Calu3 (cell line): ENCODE measurements at places on chromosomes 7 and 10. TPM values are rescaled to one million over a fixed set of nuclear protein-coding genes. Genes with fewer than 3 reads are reported as not detected.

- H3K36me3 ChIP-seq = peaks cover 55% of the 10 kb centered on the region
- DNase-seq = peak; percentile 97
- no peaks in the 10 kb centered on the region for H3K27me3 ChIP-seq
- H3K4me1 ChIP-seq = peaks cover 49% of the 10 kb centered on the region
- H3K4me3 ChIP-seq = peak within 1 kb of the TSS; percentile 96
- peak within 1 kb of the TSS; percentile 85 for H3K27ac ChIP-seq
These were observed at the start of gene ZNF775 for GRCh38 chr7:150378853-150379440. Gene ZNF775 (plus strand): TSS chr7:150379330. CDS start chr7:150388471, 9,141 bp downstream.

GRCh38 chr10:63819753-63820329 lies 298.6 kb downstream of the REEP3 start:
- H3K36me3 ChIP-seq = no peaks in the 10 kb centered on the region
- H3K27me3 ChIP-seq = peaks cover 41% of the 10 kb centered on the region
- no peak overlapping the region for H3K4me3 ChIP-seq
- DNase-seq = peak; percentile 84
- no peak overlapping the region for H3K27ac ChIP-seq

DNA sequence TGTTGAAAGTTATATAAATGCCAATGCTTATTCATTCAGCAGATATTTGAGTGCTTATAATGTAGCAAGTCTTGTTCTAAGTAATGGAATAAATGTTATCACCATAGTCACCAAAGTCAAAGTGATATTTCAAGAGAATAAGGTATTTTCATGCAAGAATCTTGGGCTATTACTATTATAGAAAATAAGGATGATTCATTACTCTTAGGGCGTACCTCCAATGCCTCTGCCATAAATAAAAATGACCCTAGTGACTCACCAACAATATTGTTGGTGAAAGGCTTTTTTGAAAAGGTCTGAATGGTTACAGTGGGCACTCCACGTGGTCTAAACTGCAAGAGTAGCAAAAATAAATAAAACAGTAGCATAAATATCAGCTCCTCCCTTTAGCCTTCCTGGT lies 68.4 kb downstream of the RALA start:
- no peak overlapping the region for H3K27ac ChIP-seq
- peaks cover 4% of the 10 kb centered on the region for H3K36me3 ChIP-seq

DNA sequence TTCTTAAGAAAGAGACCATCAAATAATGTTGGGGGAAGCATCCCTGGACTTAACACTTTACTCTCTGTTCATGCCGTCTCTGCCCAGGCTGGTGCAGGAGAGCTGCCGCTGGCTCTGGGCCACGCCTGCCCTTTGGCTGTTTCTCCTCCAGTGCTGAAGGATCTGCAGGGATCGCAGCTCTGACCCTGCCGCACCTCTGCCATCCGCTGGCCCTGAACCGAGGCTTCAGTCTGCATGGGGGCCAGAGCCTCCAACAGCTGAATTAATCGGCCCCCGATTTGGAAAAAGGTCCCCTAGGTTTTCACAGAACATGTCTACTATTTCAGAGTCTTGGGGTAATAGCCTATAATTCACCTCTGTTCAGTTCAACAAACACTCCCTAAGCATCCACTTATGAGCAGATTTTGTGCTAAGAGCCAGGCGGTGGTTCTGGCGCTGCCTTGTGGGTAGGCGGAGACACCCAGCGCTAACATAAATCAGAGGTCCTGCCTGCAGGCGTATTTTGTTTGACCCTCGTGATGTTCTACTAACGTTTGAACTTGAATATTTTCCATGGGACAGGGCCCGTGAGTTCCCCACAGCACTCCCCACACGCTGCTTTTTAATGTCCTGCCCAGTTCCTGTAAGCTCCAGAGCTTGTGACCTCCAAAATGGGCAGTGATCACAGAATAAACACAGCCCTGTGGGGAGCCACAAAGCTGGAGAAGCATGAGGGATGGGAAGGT lies 99.0 kb downstream of the DYNC2I1 start:
- peaks cover 8% of the 10 kb centered on the region for H3K36me3 ChIP-seq
- no peak overlapping the region for H3K4me3 ChIP-seq
- peaks cover 10% of the 10 kb centered on the region for H3K4me1 ChIP-seq
- H3K27me3 ChIP-seq = peaks cover 15% of the 10 kb centered on the region
- no peak for DNase-seq

DNA sequence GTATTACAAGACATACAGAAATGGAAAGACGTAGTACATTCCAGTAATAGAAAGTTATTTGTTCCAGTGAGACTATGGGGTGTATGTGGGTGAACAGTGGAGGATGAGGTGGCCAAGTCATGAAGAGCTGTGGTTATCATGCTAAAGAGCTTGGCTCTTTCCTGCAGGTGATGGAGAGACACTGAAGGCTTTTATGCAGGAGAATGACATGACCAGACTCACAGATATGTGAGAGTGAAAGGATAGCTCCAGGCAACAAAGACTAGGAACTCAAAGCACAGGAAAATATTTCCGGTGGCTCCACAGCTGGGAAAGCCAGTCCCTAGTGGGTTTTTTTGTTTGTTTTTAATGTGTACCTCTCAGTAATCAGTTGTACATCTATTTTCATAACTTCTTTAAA lies 133.5 kb downstream of the TSPAN12 start:
- DNase-seq = no peak
- no peak overlapping the region for H3K27ac ChIP-seq
- no peak overlapping the region for H3K4me3 ChIP-seq
- no peaks in the 10 kb centered on the region for H3K27me3 ChIP-seq

DNA sequence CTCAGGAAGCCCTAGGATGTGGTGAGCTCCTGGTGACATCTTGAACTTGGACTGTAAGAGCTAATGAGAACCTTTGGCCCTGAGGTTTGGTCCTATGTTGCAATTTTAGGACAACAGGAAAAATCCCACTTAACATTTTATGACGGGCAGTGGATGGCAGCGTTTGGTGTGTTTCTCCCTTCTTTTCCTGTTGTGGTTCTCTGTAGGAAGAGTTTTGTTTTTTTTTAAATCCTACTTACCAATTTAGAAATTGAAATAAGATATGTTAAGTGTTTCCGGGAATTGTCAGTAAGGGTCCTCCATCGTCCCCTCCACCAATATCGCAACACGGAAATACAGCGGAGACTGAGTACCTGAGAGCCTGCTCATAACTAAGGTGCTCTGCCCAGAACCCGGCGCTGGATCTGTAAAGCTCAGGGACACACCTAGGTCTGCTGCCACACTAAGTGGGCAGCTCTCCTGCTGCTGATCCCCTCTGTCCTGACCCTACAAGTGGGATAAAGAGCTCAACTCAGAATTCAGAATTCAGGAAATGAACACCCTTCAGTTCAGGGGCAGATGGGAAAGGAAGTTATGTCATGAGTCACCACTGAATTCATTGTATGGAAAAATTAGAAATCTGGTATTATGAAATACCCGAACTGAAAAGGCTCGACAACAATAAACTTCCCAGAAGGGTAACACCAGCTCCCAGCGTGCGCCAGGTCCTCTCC lies 9.1 kb upstream of the PROSER2 start:
- peaks cover 12% of the 10 kb centered on the region for H3K4me1 ChIP-seq
- H3K4me3 ChIP-seq = no peak overlapping the region
- H3K36me3 ChIP-seq = no peaks in the 10 kb centered on the region
- no peak for DNase-seq
- H3K27me3 ChIP-seq = no peaks in the 10 kb centered on the region
- no peak overlapping the region for H3K27ac ChIP-seq

- no peak overlapping the region for H3K4me3 ChIP-seq
- no peak overlapping the region for H3K27ac ChIP-seq
- H3K36me3 ChIP-seq = no peaks in the 10 kb centered on the region
- no peaks in the 10 kb centered on the region for H3K27me3 ChIP-seq
- no peaks in the 10 kb centered on the region for H3K4me1 ChIP-seq
These were observed 30.3 kb downstream of the PIK3CG start for GRCh38 chr7:106895246-106895864.

DNA sequence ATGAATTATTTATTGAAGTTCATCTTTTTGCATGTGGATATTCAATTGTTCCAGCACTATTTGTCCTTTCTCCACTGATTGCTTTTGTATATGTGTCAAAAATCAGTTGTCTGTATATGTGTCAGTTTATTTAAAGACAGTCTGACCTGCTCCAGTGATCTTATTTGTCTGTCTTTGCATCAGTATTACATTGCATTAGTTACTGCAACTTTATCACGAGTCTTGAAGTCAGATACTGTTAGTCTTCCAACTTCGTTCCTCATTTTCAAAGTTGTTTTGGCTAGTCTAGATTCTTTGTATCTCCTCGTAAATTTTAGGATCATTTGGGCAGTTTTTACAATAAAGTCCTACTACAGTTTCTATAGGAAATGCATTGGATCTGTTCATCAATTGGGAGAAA lies 166.4 kb downstream of the CELF2 start:
- no peak overlapping the region for H3K27ac ChIP-seq
- no peak for DNase-seq
- H3K4me1 ChIP-seq = no peaks in the 10 kb centered on the region
- H3K36me3 ChIP-seq = no peaks in the 10 kb centered on the region
- H3K27me3 ChIP-seq = no peaks in the 10 kb centered on the region
- H3K4me3 ChIP-seq = no peak overlapping the region

- peak overlapping the region; percentile 8 for H3K27ac ChIP-seq
- peaks cover 94% of the 10 kb centered on the region for H3K36me3 ChIP-seq
- peaks cover 26% of the 10 kb centered on the region for H3K4me1 ChIP-seq
- DNase-seq = peak; percentile 97
- H3K27me3 ChIP-seq = no peaks in the 10 kb centered on the region
These were observed 3.4 kb downstream of the IGFBP3 start for GRCh38 chr7:45917658-45918057.

DNA sequence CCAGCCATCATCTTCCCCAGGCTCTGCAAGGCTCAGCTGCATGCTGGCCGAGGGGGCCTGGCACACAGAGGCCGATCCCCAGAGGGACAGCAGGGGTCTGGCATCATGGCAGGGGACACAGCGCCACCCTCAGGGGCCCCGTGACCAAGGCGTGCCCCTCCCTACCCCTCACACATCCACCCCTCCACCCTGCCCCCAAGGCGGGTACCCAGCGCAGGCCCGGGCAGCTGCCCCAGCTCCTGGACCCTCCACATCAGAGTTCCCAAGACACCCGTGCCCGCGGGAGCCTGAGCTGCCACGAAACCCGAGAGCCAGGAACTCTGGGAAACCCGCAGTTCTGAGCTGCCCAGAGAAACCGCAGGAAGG lies 46.5 kb upstream of the TNRC18 start:
- no peak overlapping the region for H3K4me3 ChIP-seq
- H3K4me1 ChIP-seq = no peaks in the 10 kb centered on the region
- peaks cover 11% of the 10 kb centered on the region for H3K36me3 ChIP-seq

DNA sequence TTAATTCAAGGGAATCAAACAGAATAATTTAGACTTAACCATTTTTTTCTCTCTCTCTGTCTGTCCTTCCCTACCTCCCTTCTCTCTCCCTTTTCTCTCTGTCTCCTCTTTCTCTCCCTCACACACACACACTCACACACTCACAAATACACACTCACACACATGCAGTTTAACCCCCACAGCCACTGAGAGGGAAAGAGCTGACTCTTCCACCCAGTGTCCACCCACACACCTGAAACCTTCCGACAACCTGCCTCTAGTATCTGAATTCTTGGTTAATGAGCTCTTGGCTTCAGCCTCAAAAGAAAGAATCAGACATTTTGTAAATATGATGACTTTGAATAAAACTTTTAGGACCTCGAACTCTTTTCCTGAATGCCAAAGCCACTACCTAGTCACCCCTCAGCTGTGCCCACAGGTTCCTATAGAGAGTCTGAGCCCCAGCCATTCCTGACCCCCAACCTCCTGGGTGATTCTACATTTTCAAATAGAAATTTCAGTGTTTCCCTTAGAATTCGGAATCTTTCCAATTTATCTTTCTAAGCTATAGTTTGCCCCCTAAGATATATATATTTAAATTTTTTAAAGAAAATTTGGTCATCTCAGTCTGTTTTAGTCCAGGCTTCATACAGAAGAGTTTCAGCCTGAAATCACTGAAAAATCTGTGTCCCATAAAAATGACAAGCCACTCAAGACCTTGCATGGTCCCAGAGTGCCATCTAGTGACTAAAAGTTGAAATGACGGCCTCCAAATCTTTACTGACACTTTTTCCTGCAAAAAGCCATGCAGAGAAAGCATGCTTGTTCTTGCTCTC lies 202.8 kb downstream of the IPMK start:
- H3K4me1 ChIP-seq = peaks cover 26% of the 10 kb centered on the region
- H3K4me3 ChIP-seq = peak overlapping the region; percentile 1
- peak; percentile 61 for DNase-seq
- peak overlapping the region; percentile 15 for H3K27ac ChIP-seq

DNA sequence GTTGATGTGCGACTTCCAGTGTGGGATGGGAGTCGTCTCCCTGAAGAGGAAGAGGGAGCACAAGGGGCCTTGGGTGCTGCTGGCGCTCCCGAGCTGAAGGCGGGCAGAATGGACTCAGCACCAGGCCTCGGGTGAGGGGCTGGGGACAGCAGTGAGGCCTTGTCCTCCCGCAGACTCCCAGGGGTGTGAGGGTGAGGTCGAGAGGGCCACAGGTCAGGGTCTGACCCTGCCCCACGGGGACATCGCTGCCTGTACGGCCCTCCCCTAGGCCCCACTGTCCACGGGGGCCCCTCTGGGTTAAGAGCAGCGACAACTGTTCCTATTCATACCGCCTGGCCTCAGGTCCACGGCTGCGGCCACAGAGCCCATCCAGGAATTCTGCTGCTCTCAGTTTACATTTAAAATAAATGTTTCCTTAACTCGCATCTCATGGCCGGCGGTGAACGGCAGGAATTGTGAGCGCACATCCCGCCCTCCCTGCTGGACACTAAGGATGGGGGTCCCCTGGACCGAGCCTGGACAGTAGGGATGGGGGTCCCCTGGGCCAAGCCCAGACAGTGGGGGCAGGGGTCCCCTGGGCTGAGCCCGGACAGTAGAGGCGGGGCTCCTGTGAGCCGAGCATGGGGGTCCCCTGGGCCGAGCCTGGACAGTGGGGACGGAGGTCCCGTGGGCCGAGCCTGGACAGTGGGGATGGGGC lies 61.7 kb downstream of the PDGFA start:
- peaks cover 15% of the 10 kb centered on the region for H3K36me3 ChIP-seq
- H3K4me3 ChIP-seq = no peak overlapping the region
- H3K27me3 ChIP-seq = peaks cover 59% of the 10 kb centered on the region
- peaks cover 14% of the 10 kb centered on the region for H3K4me1 ChIP-seq
- no peak for DNase-seq

- H3K27ac ChIP-seq = no peak overlapping the region
- DNase-seq = no peak
- no peaks in the 10 kb centered on the region for H3K4me1 ChIP-seq
- H3K36me3 ChIP-seq = no peaks in the 10 kb centered on the region
- no peak overlapping the region for H3K4me3 ChIP-seq
These were observed 201.6 kb upstream of the KIAA1217 start for GRCh38 chr10:24007359-24007758.

DNA sequence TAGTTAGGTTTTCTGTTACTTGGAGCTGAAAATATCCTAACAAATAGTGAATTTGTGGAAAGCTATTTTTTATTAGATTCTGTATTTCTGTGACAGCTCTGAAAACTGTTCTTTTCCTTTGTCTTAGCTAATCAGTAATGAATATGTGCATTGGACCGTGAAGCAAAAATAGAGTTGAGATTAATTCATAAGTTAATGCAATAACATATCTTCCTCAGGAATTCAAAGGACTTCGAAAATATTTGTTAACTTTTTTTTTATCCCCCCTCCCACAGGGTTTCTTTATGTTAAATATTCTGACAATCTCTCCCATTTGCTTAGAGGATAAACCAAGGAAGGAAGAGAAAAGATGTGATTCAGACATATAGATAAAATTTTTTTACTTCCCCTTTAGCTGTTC lies 101.4 kb downstream of the PODXL start:
- DNase-seq = no peak
- peaks cover 10% of the 10 kb centered on the region for H3K36me3 ChIP-seq
- H3K4me3 ChIP-seq = no peak overlapping the region
- peaks cover 56% of the 10 kb centered on the region for H3K4me1 ChIP-seq
- no peaks in the 10 kb centered on the region for H3K27me3 ChIP-seq

Gene NEURL1
- total RNA-seq = 0.22 TPM in 1 of 2 replicates, not detected in the other

Gene ZC3HAV1L
- 13.7 and 15.0 TPM in 2 replicates for total RNA-seq

Gene ADRB1
- 0.47 and 0.78 TPM in 2 replicates for total RNA-seq

Gene CDC14C
- total RNA-seq = 0.24 TPM in 1 of 2 replicates, not detected in the other

Gene ZNF479
- total RNA-seq = not detected in 2 replicates

Gene PAPSS2
- total RNA-seq = 12.6 and 12.7 TPM in 2 replicates

Gene RARRES2
- total RNA-seq = 9.1 and 13.0 TPM in 2 replicates

Gene C10orf62
- 1.5 and 1.7 TPM in 2 replicates for total RNA-seq

Gene CC2D2B
- total RNA-seq = 0.29 TPM in 1 of 2 replicates, not detected in the other
